ENCODE measurements at places on chromosomes 3 and 15. TPM values are rescaled to one million over a fixed set of nuclear protein-coding genes. Genes with fewer than 3 reads are reported as not detected.

The IQCH gene
- total RNA-seq, result 0.43 TPM

The RASA2 gene
- total RNA-seq, result 52.7 TPM

The CP gene
- total RNA-seq, result 0.73 TPM

The CLDN16 gene
- total RNA-seq, result not detected

The TEX55 gene
- not detected for total RNA-seq

The TM4SF1 gene
- not detected for total RNA-seq

The RPP14 gene
- 13.4 TPM for total RNA-seq

The C3orf49 gene
- not detected for total RNA-seq

The RASSF1 gene
- 73.7 TPM for total RNA-seq

The SV2B gene
- total RNA-seq, result 0.03 TPM

The SAMMSON gene
- total RNA-seq, result not detected

The SERINC4 gene
- total RNA-seq, result 0.32 TPM

The ALG1L2 gene
- 1.5 TPM for total RNA-seq

The SLC2A2 gene
- not detected for total RNA-seq

Measured in T-cell (primary cell).